ENCODE measurements at places on chromosomes 1 and 21.

GRCh38 chr1:119634016-119634415, 14.1 kb downstream of the ZNF697 start:
- DNase-seq: no peak

DNA sequence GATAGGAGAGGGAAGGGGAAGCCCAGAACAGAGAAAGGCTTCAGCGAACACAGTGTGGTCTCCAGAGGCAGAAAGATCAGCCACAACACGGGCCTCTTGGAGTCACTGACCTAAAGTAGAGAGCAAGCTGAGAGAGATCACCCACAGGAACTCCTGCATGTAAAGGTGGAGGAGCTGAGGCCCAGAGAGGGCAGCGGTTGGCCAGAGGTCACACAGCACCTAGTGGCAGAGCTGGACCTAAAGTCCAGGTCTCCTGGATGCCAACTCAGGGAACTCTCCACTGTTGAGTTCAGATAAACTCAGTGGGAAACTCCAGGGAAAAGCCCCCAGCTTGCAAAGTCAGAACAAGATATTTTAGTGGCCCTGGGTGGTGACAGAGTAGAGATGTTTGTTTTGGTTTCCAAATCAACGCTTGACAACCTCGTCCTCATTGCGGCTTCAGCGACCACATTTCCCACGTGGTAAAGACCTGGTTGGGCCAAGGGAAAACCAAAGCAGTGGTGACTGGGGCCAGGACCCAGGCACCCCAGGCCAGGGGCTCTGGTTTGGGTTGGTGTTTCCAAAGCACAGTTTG, 4.6 kb downstream of the IFFO2 start:
- peak; percentile 37 for DNase-seq

DNA sequence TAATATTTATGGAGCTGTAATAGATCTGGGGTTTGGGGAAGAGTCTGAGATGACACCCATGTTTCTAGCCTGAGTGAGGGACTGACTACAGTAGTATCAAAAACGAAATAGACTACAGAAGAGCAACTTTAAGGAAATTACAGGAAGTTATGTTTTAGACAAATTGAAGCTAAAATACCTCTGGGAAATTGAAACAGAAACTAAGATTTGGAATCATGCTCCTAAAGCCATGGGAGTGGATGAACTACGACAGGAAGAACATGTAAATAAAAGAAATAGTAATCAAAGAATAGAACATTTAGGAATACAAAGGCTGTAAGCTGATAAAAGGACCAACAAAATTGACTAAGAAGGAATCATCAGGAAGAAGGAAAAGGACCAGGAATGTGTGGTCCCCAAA, 68.9 kb downstream of the KIAA0319L start:
- no peak for DNase-seq

GRCh38 chr1:225476538-225476988, 48.7 kb upstream of the LBR start:
- DNase-seq: no peak

DNA sequence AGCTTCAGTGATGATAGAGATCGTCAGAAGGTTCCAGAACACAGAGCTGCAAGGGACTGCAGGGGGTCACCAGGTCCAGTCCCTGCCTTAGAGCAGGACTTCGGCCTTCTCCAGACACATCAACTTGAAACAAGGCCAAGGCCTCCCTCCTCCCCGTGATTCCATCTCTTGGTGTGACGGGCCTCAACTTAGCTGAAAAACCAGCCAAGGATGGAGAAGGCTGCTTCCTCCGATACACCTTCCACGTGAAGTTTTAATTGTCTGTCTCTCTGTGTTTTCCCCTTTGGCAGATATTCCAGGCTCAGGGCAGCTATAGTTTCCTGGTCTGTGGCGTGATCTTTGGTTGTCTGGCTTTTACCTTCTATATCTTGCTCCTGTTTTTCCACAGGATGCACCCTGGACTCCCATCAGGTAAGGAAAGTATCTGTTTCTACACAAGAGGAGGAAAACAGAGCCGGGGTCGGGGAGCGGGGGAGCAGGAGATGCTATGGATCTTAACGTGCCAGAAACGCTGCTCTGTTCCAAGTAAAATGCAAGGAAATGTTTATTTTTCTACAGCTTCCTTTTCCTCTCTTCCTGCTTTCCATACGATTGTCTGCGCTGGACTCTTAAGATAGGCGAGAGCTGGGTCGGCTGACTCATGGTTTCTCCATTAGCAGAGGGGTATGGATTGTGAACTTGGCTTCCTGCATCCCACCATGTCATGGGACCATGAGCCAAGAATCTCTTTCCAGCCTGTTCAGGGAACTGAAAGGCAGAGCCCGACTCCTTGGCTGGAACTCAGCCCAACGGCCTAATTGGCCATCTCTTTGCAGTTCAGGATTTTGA, 32.8 kb downstream of the ELK4 start:
- DNase-seq: no peak

- DNase-seq: peak; percentile 64
Observed at GRCh38 chr1:184002071-184002470, 35.5 kb downstream of the COLGALT2 start.
